Thoracic aorta (tissue), 2 donors: ENCODE measurements at places on chromosomes 16 and 17. TPM values are rescaled to one million over a fixed set of nuclear protein-coding genes. Genes with fewer than 3 reads are reported as not detected.

DNA sequence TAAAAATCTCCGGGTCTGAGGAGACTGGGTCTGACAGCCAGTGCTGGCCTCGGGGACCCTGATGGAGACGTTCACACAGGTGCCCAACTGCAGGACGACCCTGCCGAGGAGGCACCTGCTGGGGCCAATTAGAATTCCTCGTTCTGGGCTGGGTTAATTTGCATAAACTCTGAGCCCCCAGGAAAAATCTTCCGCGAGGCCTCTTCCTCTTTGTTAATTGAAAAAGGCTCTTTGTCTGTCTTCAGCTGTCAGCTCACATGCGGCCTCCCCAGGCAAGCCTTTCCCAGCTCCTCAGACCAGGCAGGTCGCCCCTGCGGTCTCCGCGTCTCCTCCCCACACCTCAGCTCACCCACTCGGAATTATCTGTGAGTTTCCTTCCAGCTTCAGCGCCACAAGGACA lies 400.2 kb downstream of the SEC14L1 start:
- H3K27ac ChIP-seq = no peak overlapping the region
- H3K27me3 ChIP-seq = no peaks in the 10 kb centered on the region
- no peak for DNase-seq
- H3K4me3 ChIP-seq = no peak overlapping the region

GRCh38 chr16:79276501-79276900 lies 324.0 kb downstream of the MAF start:
- H3K4me1 ChIP-seq = no peaks in the 10 kb centered on the region
- H3K27ac ChIP-seq = no peak overlapping the region
- H3K4me3 ChIP-seq = no peak overlapping the region
- no peaks in the 10 kb centered on the region for H3K36me3 ChIP-seq
- H3K27me3 ChIP-seq = no peaks in the 10 kb centered on the region
- DNase-seq = no peak

The ABCC11 gene
- total RNA-seq = not detected

DNA sequence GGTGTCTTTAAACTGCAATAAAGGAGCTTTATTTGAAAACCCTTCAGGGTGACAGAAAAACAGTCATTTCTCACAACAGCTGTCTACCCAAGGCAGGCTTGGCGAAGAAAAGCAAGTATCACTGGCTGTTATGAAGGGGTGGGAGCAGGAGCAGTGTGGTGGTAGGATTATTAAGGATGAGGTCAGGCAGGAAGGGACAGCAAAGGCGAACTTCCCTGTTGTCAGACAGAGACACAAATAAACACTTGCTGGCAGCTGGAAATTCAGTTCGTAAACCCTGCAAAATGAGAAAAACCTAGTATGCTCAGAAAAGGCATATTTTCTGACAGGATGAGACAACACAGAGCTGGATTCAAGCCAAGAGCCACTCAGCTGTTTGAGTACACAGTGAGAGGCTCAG lies 416.3 kb upstream of the CDH5 start:
- DNase-seq = no peak
- H3K27ac ChIP-seq = no peak overlapping the region
- H3K27me3 ChIP-seq = no peaks in the 10 kb centered on the region
- no peak overlapping the region for H3K4me3 ChIP-seq
- H3K4me1 ChIP-seq = no peaks in the 10 kb centered on the region

DNA sequence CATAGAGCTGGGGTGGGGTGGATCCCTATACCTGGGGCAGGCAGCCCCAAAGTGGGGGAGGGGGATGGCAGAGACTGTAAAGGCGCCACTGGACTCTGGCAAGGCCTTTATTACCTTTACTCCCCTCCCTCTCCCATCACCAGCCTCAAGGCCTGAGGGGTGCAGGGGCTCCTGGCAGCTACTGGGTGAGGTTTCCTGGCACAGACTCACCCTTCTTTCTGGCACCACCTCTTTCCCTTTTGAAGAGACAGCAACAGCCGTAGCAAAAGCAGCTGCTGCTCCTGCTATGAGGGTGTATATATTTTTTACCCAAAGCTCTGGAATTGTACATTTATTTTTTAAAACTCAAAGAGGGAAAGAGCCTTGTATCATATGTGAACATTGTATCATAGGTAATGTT lies 17.6 kb downstream of the RAPGEFL1 start:
- H3K4me3 ChIP-seq = no peak overlapping the region
- no peaks in the 10 kb centered on the region for H3K27me3 ChIP-seq
- no peaks in the 10 kb centered on the region for H3K36me3 ChIP-seq
- DNase-seq = no peak

DNA sequence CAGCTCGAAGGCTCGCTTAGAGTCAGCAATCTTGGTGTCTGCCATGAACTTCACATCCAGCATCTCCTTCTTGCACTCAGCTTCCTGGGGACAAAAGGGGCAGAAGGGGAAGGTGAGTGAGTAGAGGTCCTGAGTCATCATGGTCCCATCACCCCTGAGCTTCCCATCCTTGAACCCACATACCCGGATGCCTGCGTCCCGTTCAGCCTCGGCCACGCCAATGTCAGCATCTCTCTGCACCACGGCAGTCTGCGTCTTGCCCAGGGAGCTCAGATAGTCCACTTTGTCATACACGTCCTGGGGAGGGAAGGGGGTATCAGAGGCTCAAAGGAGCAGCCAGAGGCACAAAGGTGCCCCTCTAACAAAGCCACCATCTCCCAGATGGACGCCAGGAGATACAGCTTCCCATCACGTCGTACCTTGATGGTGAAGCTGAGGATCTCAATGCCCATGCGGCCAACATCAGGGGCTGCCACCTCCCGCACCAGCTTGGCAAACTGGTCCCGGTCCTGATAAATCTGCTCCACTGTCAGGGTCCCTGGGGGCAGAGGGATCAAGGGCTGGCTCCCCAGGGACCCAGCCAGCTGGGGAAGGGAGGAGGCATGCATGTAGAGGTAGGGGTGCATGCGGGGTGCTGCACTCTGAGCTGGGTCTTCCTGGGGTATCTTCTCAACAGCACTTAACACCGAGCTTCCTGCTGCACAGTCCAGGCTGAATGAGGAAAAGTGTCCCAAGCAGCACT lies 15.2 kb downstream of the FLOT2 start:
- peaks cover 65% of the 10 kb centered on the region for H3K36me3 ChIP-seq
- H3K27me3 ChIP-seq = no peaks in the 10 kb centered on the region
- H3K27ac ChIP-seq = no peak overlapping the region
- no peak overlapping the region for H3K4me3 ChIP-seq
- DNase-seq = no peak

GRCh38 chr16:73323880-73324279 lies 276.0 kb upstream of the ZFHX3 start:
- no peak overlapping the region for H3K4me3 ChIP-seq
- no peaks in the 10 kb centered on the region for H3K4me1 ChIP-seq
- H3K36me3 ChIP-seq = no peaks in the 10 kb centered on the region
- no peaks in the 10 kb centered on the region for H3K27me3 ChIP-seq
- no peak for DNase-seq

- no peaks in the 10 kb centered on the region for H3K27me3 ChIP-seq
- no peak for DNase-seq
- no peaks in the 10 kb centered on the region for H3K4me1 ChIP-seq
- no peaks in the 10 kb centered on the region for H3K36me3 ChIP-seq
- no peak overlapping the region for H3K4me3 ChIP-seq
Observed at GRCh38 chr16:78795433-78795832, 696.0 kb downstream of the WWOX start.

- H3K27me3 ChIP-seq = no peaks in the 10 kb centered on the region
- DNase-seq = no peak
- no peak overlapping the region for H3K4me3 ChIP-seq
- H3K27ac ChIP-seq = no peak overlapping the region
- H3K36me3 ChIP-seq = no peaks in the 10 kb centered on the region
Observed at GRCh38 chr16:49440156-49441065, 66.8 kb downstream of the C16orf78 start.

The PRAC1 gene
- total RNA-seq = not detected

The SPAG9 gene
- 105 TPM for total RNA-seq

GRCh38 chr16:4477966-4478365 lies 1.8 kb downstream of the HMOX2 start:
- H3K36me3 ChIP-seq = no peaks in the 10 kb centered on the region
- no peak overlapping the region for H3K4me3 ChIP-seq
- DNase-seq = no peak
- peaks cover 36% of the 10 kb centered on the region for H3K4me1 ChIP-seq
- no peak overlapping the region for H3K27ac ChIP-seq

- H3K27me3 ChIP-seq = no peaks in the 10 kb centered on the region
- no peak overlapping the region for H3K4me3 ChIP-seq
- no peak overlapping the region for H3K27ac ChIP-seq
- DNase-seq = no peak
- H3K36me3 ChIP-seq = no peaks in the 10 kb centered on the region
Observed at GRCh38 chr16:24045641-24046040, 209.9 kb downstream of the PRKCB start.

- no peak overlapping the region for H3K4me3 ChIP-seq
- H3K27me3 ChIP-seq = no peaks in the 10 kb centered on the region
- DNase-seq = no peak
- H3K4me1 ChIP-seq = peaks cover 7% of the 10 kb centered on the region
Observed at GRCh38 chr17:83008186-83008510, 71.3 kb upstream of the METRNL start.

DNA sequence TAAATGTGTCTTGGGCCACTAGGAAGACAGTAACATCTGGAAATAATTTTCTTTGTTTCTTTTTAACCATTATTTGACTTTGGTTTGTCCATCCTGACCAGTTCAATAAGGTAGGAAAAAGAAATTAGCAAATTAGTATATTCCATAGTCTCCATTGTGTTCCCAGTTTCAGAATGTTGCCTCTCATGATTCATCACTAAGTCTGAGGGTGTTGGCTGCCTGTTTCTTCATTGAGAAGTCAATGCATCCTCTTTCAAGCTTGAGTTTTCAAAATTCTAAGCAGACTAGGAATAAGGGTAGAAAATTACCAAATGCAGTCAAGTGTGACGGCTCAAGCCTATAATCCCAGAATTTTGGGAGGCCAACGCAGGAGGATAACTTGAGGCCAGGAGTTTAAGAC lies 41.9 kb downstream of the ZFHX3 start:
- no peak overlapping the region for H3K27ac ChIP-seq
- H3K27me3 ChIP-seq = no peaks in the 10 kb centered on the region
- H3K4me1 ChIP-seq = peaks cover 54% of the 10 kb centered on the region
- peaks cover 4% of the 10 kb centered on the region for H3K36me3 ChIP-seq

GRCh38 chr17:7590743-7591142 lies 849 bp upstream of the SOX15 start:
- H3K27ac ChIP-seq = no peak overlapping the region
- DNase-seq = no peak
- no peaks in the 10 kb centered on the region for H3K27me3 ChIP-seq
- peaks cover 40% of the 10 kb centered on the region for H3K36me3 ChIP-seq

DNA sequence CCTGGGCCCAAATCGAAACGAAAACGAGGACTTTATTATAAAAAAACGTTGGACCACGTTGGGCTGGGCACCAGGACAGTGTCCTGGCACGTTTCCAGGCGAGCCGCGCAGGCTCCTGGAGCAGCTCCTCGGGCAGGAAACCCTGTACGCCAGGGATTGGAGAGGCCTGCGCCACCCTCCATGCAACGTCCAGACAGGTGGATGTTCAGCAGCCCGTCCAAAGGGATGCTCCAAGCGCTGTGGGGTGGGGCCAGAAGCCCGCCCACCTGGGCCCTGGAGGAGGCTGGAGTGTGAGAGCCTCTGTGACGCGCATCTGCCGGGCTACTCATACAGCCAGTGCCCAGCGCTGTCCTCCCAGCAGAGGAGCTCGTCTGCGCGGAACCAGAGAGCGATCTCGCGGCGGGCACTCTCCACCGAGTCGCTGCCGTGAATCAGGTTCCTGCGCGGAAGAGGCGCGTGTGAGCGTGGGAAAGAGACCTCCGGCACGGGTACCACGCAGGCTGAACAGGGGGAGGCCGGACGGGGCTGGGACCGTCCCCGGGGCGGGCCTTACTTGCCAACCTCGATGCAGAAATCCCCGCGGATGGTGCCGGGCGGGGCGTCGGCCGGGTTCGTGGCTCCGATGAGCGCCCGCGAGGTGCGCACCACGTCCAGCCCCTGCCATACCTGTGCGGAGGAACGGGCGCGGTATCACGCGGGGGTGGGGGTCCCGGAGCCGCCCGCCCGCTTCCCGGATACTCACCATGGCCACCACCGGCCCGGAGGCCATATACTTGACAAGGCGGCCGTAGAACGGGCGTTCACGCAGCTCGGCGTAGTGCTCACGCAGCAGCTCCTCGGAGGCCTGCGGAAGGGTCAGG lies 785 bp downstream of the NME3 start:
- H3K27ac ChIP-seq = peak overlapping the region; percentile 92
- peaks cover 15% of the 10 kb centered on the region for H3K4me1 ChIP-seq
- peaks cover 24% of the 10 kb centered on the region for H3K36me3 ChIP-seq
- H3K27me3 ChIP-seq = no peaks in the 10 kb centered on the region
- H3K4me3 ChIP-seq = peak overlapping the region; percentile 95

The PIEZO1 gene
- 179 TPM for total RNA-seq

GRCh38 chr16:56758432-56758831 lies 28.5 kb downstream of the NUP93 start:
- H3K36me3 ChIP-seq = peaks cover 5% of the 10 kb centered on the region
- peaks cover 18% of the 10 kb centered on the region for H3K4me1 ChIP-seq
- no peak for DNase-seq
- H3K27ac ChIP-seq = no peak overlapping the region

GRCh38 chr16:17885659-17886207 lies 415.0 kb upstream of the XYLT1 start:
- no peaks in the 10 kb centered on the region for H3K4me1 ChIP-seq
- no peaks in the 10 kb centered on the region for H3K27me3 ChIP-seq

The WDR81 gene
- 41.8 TPM for total RNA-seq

The AGRP gene
- total RNA-seq = not detected

GRCh38 chr17:58918072-58918471 lies 162.4 kb downstream of the PPM1E start:
- DNase-seq = no peak
- H3K36me3 ChIP-seq = no peaks in the 10 kb centered on the region
- H3K4me3 ChIP-seq = no peak overlapping the region

DNA sequence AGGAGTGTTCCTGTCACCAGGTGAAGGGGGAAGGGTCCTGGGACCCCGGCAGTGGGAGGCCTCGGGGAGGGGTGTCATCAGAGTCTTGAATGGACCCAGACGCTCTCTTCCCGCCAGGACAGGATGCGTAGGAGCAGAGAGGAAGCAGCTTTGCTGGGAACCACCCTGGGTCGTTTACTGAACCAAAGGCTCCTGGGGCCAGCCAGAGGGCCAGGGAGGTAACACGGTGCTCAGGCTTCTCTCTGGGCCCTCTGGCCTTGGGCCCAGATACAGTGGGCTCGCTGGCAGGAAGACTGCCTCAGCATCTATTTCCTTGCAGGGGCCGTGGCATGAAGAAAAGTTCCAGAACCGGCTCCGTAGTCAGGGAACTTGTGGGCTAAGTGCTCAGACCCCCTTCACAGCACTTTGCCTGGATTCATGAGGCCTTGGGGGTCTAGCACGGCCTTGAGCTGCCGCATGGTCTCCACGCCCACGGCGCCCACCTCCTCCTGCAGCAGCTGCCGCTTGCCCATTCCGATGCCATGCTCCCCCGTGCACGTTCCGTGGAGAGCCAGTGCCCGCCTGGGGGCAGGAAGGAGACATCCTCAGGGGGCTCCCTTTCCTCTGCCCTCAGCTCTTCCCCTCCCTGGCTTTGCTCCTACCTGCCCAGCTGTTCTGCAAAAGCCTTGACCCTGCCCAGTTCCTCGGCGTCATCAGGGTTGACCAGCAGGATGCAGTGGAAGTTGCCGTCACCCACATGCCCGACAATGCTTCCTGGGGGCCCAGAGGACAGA lies 4.4 kb downstream of the LDHD start:
- H3K36me3 ChIP-seq = no peaks in the 10 kb centered on the region
- H3K27me3 ChIP-seq = no peaks in the 10 kb centered on the region
- no peak for DNase-seq
- no peak overlapping the region for H3K4me3 ChIP-seq
